ENCODE measurements at places on chromosomes 13 and 19. TPM values are rescaled to one million over a fixed set of nuclear protein-coding genes. Genes with fewer than 3 reads are reported as not detected.

Gene PRKCG
- not detected for total RNA-seq

Gene C1QTNF9B
- not detected for total RNA-seq

Gene TEX29
- not detected for total RNA-seq

Gene CGB1
- not detected for total RNA-seq

Gene ZNF628
- 2.7 TPM for total RNA-seq

Gene KLK1
- not detected for total RNA-seq

Gene SIAH3
- not detected for total RNA-seq

Gene ZNF878
- total RNA-seq: 0.38 TPM

GRCh38 chr19:41939861-41940730 lies 11.8 kb upstream of the ERFL start:
- DNase-seq: no peak

DNA sequence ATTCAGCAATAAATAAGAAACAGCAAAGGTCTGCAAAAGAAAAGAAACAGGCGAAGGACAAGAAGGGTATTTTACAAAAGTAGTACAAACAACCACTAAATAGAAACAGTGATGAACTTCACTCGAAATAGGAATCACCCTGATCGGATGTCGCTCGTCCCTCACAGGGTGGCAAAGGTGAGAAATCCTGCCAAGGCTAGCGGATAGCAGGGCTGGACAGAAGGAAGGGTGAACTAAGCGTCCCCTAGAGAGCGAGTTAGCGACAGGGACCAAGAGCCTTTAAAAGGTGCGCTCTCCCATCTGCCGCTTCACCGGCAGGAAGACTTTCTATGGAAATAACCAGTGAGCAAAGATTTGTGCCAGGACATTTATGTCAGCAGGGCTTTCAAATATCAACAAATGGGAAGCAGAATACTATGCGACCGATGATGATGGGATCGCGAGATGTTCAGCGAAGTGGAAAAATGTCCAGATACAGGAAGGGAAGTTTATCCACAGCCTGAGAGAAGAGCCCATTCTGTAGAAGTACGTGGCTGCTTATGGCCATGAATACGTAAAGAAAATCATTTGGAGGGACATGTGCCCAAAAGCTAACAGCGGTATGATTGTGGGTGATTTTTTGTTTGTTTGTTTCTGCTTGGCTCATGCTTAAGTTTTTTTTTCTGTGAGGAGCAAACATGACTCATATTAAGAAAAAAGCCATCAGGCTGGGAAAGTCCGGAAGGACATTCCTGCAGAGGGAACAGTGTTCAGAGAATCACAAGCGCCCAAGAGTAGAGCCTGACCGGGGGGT lies 18.9 kb downstream of the ELAVL1 start:
- DNase-seq: peak; percentile 76

GRCh38 chr13:105343134-105343806 lies 1192.2 kb downstream of the EFNB2 start:
- peak; percentile 30 for DNase-seq

GRCh38 chr13:99386911-99387788 lies 80.0 kb upstream of the GPR183 start:
- peak; percentile 18 for DNase-seq

GRCh38 chr13:80975903-80976302 lies 635.0 kb upstream of the SPRY2 start:
- DNase-seq: no peak

DNA sequence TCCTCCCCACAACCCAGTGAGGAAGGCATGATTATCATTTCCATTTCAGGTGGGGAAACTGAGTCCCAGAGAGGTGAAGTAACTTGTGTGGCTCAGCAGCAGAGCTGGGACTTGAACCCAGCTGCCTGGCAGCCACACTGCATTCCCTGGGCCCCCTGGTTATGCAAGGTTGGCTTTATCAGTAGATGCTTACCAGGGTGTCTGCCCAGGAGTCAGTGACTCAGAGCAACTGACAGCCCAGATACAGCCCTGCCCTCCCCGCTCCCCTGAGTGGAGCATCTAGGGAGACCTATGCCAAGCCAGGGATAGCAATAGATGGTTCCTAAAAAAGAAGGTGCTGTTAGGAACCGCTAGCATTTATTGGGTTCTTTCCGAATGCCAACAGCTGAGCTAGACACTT lies 5.9 kb downstream of the IGLON5 start:
- no peak for DNase-seq

DNA sequence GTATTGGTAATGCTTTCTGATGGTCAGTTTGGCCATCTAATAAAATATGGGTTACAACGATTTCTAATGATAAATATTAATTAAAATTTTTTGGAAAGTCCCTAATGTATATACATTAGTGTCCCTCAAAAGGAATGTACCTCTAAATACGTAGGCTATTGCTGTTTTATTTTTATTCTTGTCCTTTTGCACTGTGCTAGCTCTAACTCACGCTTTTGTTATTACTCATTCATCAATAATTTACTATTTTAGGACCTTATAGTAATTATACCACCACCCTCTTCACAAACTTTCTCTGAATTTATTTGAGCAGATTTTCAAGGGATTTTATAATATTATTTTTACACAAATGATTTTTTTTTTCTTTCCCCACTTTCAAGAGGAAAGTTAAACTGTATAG lies 795.9 kb upstream of the PCDH9 start:
- no peak for DNase-seq

DNA sequence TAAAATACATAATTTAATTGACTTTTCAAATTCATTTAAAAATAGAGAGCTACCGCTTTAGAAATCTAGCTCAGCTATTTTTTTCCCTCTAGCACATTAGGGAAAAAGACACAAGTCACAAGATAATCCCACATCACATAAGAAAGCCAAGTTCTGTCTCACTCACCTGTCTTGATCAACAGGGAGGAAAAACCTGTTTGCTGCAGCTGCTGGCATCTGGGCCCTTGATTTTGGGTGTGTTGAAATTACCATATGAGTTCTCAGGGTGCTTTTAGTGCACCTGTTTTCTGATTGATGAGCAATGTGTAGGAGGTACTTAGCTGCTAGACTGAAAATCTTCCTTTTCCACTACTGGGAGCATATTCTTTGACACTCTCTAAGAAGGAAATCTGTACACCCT lies 53.8 kb downstream of the ZDHHC20 start:
- DNase-seq: no peak

GRCh38 chr19:575527-576506 lies 3.4 kb downstream of the BSG start:
- DNase-seq: peak; percentile 57

- DNase-seq: no peak
Observed at GRCh38 chr13:101977475-101977874, 424.4 kb downstream of the FGF14 start.

- no peak for DNase-seq
Observed at GRCh38 chr13:32638739-32639138, 52.5 kb downstream of the PDS5B start.

Data from LHCN-M2 (cell line).